ENCODE measurements at places on chromosomes 16 and 17. TPM values are rescaled to one million over a fixed set of nuclear protein-coding genes. Genes with fewer than 3 reads are reported as not detected.

DNA sequence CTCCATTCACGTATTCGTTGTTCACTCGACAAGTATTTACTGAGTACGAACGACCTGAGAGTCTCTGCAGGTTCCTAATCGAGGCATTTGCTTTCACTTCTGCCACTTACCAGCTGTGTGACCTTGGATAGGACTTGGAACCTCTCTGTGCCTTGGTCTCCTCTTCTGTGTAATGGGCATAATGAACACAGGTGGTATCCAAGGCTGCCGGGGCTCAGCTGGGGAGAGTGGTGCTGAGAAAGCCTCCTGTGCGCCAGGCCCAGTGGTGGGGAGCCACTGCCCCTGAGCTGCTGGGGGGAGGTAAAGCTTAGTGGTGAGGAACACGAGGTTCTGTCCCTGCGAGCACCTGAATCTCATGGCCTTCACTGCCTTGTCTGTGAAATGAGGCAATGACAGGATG is 150.7 kb downstream of the IRF8 start:
- DNase-seq: no peak

GRB2 gene
- 161 TPM for polyA plus RNA-seq

NRN1L gene
- polyA plus RNA-seq: 1.6 TPM

TMIGD1 gene
- not detected for polyA plus RNA-seq

KRT31 gene
- polyA plus RNA-seq: 2.3 TPM

MLKL gene
- polyA plus RNA-seq: 4.6 TPM

Data from hindlimb muscle (tissue), 1 donor.